ENCODE measurements at places on chromosomes 11 and 22.
A peak's percentile ranks its signal among the peaks of the same experiment; 100 is the strongest.

- peak; percentile 44 for DNase-seq
Observed at GRCh38 chr11:33987975-33988580, 63.5 kb upstream of the CAPRIN1 start.

- no peak for DNase-seq
Observed at GRCh38 chr22:32203181-32204039, 1.5 kb downstream of the RFPL2 start.

- DNase-seq = no peak
Observed at GRCh38 chr11:57641011-57641807, 8.5 kb downstream of the YPEL4 start.

DNA sequence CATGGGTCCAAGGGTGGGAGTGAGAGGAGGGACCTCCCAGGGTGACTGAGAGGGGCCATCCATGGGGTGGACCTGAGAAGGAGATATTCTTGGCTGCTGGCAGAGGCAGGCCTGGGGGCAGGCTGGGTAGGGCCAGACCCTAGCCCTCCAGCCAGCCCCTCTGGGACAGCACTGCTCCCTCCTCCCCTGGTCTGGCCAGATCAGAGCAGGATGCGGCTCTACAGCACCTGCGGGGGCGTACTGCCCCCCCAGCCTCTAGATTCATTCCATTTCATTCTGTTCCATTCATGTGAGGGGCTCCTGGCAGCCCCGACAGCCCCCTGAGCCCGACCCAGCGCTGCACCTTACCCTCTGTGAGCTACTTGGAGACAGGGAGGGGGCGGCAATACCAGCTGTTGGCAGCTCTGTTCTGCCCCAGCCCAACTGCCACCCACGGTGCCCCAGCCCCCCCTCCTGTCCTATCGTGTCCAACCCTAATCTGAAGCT lies 34.3 kb upstream of the MYRF start:
- no peak for DNase-seq

- DNase-seq = no peak
Observed at GRCh38 chr11:7606496-7606895, 66.8 kb downstream of the CYB5R2 start.

- DNase-seq = no peak
Observed at GRCh38 chr11:120023551-120023950, 114.4 kb downstream of the TRIM29 start.

DNA sequence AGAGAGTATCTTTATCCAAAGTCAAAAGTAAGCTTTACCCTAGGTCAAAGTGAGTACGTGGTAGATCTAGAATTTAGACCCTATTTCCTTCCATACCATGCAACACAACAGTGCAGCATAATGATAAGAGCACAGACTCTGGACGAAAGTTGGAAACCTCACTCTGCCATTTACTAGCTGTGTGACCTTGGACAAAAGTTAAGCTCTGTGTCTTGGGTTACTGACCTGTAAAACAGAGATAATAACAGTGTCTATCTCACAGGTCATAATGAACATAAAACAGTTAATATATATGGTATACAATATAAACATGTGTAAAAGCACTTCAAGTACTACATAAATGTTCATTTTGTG lies 13.6 kb upstream of the CHRNA10 start:
- no peak for DNase-seq

GRCh38 chr11:122268601-122269130 lies 152.7 kb upstream of the BLID start:
- no peak for DNase-seq

GRCh38 chr22:50601669-50602337 lies 1.2 kb downstream of the MAPK8IP2 start:
- no peak for DNase-seq
